ENCODE measurements at places on chromosomes 5 and 9.

DNA sequence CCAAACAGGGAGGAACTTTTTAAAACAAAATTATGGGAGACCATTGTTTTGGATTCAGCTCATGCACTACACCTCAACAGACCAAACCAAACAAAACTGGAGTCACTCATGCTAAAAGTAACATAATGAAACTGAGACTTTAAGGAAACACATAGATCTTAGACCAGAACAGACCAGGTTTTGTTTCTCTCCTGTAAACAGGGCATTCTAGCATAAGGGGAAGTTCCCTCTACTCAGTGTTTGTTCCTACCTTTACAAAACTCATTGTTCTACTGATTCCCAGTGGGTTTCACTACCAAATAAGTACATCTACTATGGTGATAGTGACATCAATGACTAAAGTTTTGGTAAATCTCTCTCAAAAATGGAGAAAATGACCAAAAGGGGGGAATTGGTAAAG lies 1103.6 kb upstream of the EDIL3 start:
- DNase-seq, result no peak

GRCh38 chr9:15738011-15738410 lies 185.2 kb downstream of the CCDC171 start:
- no peak for DNase-seq

DNA sequence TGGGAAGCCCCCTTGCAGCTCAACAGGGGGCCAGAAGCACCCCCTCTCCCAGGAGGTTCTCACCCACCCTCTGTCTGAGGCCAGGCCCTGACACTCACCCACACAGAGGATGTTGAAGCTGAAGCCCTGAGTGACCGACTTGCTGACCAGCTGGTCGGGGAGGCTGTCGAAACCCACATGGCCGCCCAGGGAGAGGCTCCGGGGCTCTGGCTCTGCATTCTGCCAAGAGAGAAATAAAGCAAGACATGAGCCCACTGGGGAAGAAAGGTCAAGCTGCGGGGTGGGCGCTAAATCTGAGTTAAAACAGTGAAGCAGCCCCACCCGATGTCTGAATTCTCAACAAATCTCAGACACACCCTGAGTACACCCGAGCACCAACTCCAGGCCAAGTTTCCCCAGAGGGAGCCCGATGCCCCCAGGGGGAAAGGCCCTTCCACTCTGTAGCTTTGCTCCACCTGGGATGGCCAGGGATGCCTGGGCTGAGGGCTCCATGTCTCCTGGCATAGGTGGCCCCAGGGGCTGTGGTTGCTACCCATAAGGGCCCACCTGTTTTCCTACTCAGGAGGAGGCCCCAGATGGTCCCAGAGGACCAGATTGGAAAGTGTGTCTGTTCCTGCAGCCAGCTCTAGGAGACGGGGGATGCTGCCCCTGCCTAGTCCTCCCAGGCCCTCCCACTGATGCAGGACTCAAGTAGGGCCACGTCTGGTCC lies 11.6 kb downstream of the SEPTIN8 start:
- DNase-seq, result no peak

- DNase-seq, result no peak
These were observed 1.1 kb upstream of the GPX3 start for GRCh38 chr5:151019331-151019730.

DNA sequence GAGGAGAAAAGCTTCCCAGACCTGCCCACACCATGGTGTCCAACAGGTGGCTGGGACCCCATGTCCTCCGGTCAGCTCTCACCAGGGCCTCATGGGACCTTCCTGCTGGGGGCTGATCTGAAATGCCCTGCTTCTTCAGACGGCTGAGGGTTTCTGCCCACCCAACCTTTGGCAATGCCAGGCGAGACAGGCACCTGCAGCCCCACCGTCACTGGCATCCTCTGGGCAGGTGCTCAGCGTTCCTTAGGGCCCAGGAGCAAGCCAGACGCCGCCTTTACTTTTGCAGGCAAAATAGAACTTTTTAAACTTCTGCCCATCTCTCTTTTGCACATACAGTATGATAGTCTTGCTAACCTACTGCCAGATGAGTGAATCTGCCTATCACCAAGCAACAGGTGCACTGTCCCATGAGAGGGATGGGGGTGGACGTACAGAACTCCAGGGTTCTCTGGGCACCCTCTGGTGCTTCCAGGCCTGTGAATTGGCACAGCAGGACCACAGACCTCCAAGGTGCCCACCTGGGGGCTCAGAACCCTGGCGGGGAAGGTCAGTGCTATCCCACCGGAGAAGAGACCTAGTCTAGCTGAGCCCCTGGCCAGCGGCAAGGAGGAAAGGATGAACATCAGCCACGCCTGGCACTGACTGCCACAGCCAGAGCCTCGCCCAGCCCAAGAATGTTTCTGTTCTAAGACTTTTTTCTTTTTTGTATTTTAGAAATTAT lies 7.5 kb downstream of the OBP2B start:
- no peak for DNase-seq
